ENCODE measurements at places on chromosomes 3 and 15.

DNA sequence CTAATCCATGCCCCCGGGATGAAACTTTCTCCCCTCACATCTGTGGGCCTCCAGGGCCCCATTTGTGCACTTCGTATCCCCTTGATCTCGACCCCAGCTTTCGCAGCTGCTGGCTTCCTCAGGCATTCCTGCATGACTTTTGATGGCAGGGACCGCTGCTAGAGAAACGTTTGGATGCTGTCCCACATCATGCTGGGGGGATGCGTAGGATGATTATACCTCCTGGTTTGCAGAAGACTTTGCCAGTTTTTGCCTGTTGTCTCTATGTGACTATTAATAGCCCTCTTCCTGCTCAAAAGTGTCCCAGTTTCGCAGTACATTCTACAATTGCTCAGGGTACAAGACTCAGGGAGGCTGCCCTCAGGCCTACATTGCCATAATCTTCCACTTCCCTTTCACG lies 10.4 kb upstream of the KCNAB1 start:
- no peaks in the 10 kb centered on the region for H3K4me1 ChIP-seq
- no peak overlapping the region for H3K4me3 ChIP-seq
- H3K27me3 ChIP-seq: no peaks in the 10 kb centered on the region
- no peak overlapping the region for H3K27ac ChIP-seq

DNA sequence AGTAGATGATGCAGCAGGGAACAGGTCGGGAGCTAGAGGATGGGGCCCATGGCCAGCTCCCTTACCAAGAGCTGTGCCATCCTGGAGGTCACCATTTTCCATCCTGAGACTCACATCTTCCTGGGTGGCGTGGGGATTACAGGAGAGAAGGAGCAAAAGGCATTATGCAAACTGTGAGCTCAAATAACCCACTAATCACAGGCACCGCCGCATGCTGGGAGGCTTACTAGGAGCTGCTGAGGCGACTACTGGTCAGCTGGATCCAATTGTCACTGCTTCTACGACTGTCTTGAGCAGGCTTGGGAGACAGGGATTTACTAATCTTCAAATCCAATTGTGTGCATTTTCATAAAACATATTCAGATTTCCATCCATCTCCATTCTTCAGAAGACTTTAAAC lies 12.5 kb upstream of the KBTBD12 start:
- DNase-seq: no peak
- H3K4me1 ChIP-seq: no peaks in the 10 kb centered on the region
- no peak overlapping the region for H3K4me3 ChIP-seq

GRCh38 chr3:145355206-145355605 lies 805.8 kb downstream of the PLOD2 start:
- DNase-seq: no peak
- no peak overlapping the region for H3K27ac ChIP-seq
- no peaks in the 10 kb centered on the region for H3K27me3 ChIP-seq

- DNase-seq: no peak
- H3K27ac ChIP-seq: no peak overlapping the region
- no peaks in the 10 kb centered on the region for H3K4me1 ChIP-seq
- no peaks in the 10 kb centered on the region for H3K27me3 ChIP-seq
These were observed 706.9 kb downstream of the TBL1XR1 start for GRCh38 chr3:176490357-176490756.

GRCh38 chr15:85496151-85496550 lies 115.7 kb downstream of the AKAP13 start:
- DNase-seq: no peak
- peaks cover 17% of the 10 kb centered on the region for H3K4me1 ChIP-seq
- no peaks in the 10 kb centered on the region for H3K36me3 ChIP-seq
- no peaks in the 10 kb centered on the region for H3K27me3 ChIP-seq
- H3K4me3 ChIP-seq: no peak overlapping the region

DNA sequence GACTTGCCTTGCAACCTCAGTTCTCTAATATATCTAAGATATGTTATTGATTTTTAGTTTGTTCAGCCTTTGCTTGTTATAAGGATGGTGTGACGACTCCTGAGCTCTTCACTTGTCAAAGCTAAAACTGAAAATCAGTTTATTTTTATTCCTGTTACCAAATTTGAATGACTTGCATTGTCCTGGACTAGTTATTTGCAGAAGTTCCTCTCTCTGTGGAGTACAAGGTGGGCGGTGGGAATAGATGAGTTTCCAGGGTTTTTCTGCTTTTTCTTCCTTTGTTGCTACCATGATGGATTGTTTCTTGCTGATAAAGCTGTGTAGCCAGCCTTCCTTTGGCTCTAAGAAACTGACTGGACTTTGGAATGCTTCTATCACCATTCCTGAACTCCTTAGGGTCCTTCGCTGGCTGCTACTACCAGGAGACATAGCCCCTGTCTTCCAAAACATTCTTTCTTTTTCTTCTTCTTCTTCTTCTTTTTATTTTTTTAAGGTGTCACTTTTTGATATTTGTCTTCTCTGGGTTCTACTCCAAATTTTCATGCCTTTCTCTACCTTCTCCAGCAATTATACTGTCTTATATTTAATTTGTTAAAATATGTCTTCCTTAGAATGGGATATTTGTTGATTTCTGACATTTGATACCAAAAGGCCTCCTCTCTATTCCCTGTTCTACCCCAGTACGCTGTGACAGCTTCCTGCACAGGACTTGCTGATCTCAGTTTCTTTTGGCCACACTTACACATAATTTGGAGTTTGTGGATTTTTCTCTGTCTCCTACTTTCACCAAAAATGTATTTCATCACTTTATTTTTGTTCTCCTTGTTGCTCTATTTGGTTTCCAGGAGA lies 145.1 kb upstream of the THRB start:
- H3K27me3 ChIP-seq: no peaks in the 10 kb centered on the region
- H3K4me1 ChIP-seq: no peaks in the 10 kb centered on the region
- no peak overlapping the region for H3K4me3 ChIP-seq

DNA sequence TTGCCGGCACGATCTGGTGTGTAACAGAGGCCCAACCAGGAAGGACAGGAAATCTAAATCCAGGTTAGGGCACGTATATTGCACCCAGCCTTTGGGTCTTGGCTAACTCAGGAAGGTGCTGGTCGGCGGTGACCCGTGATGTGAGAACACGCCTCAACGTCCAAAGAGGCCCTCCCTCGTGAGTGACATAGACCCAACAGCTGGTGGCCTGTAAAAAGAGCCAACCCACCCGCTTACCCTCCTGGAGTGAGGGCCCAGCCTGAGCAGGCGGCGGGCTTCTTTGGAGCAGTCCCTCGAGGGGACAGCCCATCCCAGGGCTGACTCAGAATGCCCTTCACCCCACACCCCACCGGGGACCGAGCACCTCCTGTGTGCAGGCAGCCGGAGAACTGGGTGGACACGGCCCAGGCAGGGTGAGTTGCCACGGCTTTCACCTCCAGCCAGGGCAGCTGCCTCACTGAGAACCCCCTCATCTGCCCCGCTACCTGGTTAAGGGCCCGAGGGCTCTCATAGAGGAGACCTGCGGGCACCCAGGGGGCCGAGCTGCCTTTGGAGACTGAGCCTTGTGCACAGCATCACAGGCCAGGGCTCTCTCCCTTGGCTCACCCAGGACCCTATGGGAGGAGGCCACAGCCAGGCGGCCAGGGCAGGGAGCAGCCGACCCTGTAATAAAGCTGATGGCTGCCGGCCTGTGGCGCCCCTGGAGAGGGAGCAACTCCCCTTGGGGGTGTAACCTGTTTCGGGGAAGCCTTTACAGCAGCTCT lies 41.8 kb downstream of the ZNF710 start:
- peak; percentile 78 for DNase-seq
- no peak overlapping the region for H3K27ac ChIP-seq
- H3K27me3 ChIP-seq: no peaks in the 10 kb centered on the region
- no peaks in the 10 kb centered on the region for H3K36me3 ChIP-seq

DNA sequence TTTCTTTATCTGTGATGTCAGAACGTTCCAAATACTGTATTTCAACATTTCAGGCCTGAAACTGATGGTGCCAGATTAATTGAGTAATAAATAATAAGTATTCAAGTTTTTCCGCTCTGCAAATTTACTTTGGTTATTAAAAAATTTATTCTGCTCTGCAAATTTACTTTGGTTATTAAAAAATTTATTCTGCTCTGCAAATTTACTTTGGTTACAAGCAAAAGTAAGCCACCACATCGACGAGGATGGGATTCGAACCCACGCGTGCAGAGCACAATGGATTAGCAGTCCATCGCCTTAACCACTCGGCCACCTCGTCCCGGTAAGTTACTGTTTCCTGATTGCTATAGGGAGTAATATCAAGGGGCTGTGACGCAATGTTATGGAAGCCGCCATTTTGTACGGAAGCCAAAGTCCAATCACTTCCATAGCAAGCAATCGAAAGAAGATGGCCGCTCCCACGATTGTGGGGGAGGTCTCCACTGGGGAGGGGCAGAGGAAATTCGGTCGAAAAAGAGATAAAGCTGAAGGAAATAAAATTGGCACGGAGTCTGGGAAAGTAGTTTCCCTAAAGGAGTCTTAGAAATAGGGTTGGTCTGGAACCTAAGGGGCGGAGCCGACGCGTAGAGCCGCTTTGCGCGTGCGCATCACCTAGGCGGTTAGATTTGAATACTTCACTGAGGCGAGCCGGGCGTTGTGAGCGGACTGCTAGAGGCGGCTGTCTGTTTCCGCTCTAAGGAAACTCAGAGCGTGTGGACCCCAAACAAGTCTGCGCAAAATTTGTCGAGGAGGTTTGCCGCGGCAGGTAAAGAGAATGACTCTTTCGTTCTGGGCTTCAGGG lies at the start of gene KNL1:
KNL1 (plus strand) TSS at position 662 of the 841 bp plus-strand sequence. CDS start 8,683 bp downstream, outside the sequence.
- peak within 1 kb of the TSS; percentile 89 for H3K27ac ChIP-seq
- peaks cover 16% of the 10 kb centered on the region for H3K4me1 ChIP-seq
- H3K36me3 ChIP-seq: 0 out of 2 replicates have a peak, but pooled peaks cover 2% of the 10 kb centered on the region
- H3K4me3 ChIP-seq: peak within 1 kb of the TSS; percentile 85
- H3K27me3 ChIP-seq: no peaks in the 10 kb centered on the region
- peak; percentile 94 for DNase-seq

GRCh38 chr15:65054333-65055200 lies 9.4 kb downstream of the SLC51B start:
- H3K36me3 ChIP-seq: no peaks in the 10 kb centered on the region
- no peaks in the 10 kb centered on the region for H3K4me1 ChIP-seq
- H3K27ac ChIP-seq: no peak overlapping the region
- no peak overlapping the region for H3K4me3 ChIP-seq
- DNase-seq: no peak

- H3K36me3 ChIP-seq: no peaks in the 10 kb centered on the region
- no peak overlapping the region for H3K27ac ChIP-seq
- DNase-seq: no peak
- H3K27me3 ChIP-seq: no peaks in the 10 kb centered on the region
- H3K4me1 ChIP-seq: no peaks in the 10 kb centered on the region
These were observed 95.4 kb downstream of the HCN4 start for GRCh38 chr15:73273181-73274002.

- DNase-seq: no peak
- peaks cover 7% of the 10 kb centered on the region for H3K4me1 ChIP-seq
- H3K4me3 ChIP-seq: no peak overlapping the region
- no peak overlapping the region for H3K27ac ChIP-seq
These were observed 209.6 kb upstream of the PFN2 start for GRCh38 chr3:150180334-150180733.

GRCh38 chr3:106631373-106632108 lies 745.7 kb upstream of the CCDC54 start:
- no peaks in the 10 kb centered on the region for H3K36me3 ChIP-seq
- no peak for DNase-seq
- no peaks in the 10 kb centered on the region for H3K27me3 ChIP-seq
- H3K4me3 ChIP-seq: no peak overlapping the region

DNA sequence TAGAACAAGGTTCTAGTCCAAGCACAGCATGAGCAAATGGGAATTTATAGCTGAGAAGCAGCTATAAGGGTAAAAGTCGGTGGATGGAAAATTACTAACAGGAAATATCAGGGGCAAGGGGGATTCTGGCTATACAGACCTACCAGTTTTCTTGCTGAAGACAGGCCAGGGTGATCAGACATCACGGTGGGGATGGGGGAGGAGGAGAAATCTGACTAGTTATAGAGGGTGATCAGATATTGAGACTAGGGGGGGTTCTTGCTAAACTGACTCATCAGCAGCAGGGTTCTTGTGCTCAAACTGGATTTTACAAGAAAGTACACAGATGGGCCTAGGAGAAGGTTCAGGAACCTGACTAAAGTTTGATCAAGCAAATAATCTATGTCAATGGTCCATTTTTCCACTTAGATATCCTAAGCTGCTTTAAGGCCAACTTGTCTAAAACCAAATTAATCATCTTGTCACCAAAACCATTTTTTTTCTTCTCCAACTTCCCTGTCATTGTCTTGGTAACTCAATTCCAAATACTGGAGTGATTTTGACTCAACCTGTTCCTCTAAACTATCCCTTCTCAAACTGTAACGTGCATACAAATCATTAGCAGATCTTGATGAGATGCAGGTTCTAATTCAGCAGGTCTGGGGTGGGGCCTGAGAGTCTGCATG lies 4.6 kb downstream of the TMEM212 start:
- no peaks in the 10 kb centered on the region for H3K4me1 ChIP-seq
- DNase-seq: no peak

DNA sequence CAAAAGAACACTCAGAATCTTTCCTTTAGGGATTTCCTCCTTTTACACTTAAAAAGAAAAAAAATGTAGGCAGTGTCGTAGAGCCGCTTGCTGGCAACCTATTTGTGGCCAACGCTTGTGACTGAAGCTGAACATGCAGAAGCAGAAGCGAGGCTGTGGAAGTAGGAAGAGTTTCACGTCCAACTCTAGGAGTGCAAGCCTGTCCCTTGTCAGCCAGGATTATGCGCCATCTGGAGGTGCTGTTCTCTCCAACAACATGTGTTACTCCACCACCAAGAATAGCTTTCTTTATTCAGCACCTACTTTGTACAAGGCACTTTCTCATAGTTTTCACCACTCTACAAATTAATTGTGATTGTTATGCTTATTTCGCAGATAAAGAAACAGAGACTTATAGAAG lies 223.2 kb upstream of the LMCD1 start:
- H3K27me3 ChIP-seq: no peaks in the 10 kb centered on the region
- H3K36me3 ChIP-seq: no peaks in the 10 kb centered on the region

DNA sequence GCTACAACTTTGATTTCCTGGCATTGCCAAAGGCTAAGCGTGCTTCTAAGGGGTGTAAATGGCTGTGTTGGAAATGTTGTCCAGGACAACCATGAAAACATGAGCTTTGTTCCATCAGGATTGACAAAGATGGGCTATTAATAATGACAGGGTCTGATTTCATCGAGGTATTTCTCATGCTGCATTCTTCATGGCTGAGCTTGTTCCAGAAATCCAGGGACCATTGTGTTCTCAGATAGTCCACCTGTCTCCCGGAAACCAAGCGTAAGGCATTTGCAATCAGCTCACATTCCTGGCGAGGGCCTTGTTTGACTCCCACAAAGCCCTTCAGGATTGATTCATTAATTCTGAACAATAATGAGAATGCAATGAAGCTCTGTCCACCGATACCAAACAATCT lies 111.3 kb downstream of the CD47 start:
- H3K27me3 ChIP-seq: no peaks in the 10 kb centered on the region
- no peaks in the 10 kb centered on the region for H3K36me3 ChIP-seq
- no peak overlapping the region for H3K4me3 ChIP-seq
- no peak overlapping the region for H3K27ac ChIP-seq

DNA sequence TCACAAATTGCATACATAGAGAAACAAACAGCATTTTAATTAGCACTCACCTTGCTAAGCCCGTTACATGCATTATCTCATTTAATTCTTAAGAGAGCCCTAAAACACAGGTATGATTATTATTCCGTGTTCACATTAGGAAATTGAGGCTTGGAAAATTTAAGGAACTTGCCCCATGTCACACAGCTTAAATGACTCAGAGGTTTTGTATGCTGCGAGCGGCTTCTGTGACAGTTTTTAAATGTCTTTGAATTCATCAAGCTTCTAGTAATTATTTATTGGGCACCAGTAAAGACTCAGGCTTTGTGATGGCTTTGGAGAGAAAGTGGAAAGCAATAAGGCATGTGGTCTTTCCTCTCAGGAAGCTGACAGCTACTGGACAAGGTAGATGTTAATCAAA lies 166.7 kb upstream of the THBS1 start:
- DNase-seq: no peak
- no peak overlapping the region for H3K27ac ChIP-seq
- H3K4me3 ChIP-seq: no peak overlapping the region
- no peaks in the 10 kb centered on the region for H3K27me3 ChIP-seq
